RWPE2 (cell line): ENCODE measurements at places on chromosomes 6 and 20.
A peak's percentile ranks its signal among the peaks of the same experiment; 100 is the strongest.

- H3K36me3 ChIP-seq: no peaks in the 10 kb centered on the region
- no peak for DNase-seq
- H3K4me1 ChIP-seq: no peaks in the 10 kb centered on the region
Measured at GRCh38 chr6:34115403-34115795, 30.5 kb downstream of the GRM4 start.

DNA sequence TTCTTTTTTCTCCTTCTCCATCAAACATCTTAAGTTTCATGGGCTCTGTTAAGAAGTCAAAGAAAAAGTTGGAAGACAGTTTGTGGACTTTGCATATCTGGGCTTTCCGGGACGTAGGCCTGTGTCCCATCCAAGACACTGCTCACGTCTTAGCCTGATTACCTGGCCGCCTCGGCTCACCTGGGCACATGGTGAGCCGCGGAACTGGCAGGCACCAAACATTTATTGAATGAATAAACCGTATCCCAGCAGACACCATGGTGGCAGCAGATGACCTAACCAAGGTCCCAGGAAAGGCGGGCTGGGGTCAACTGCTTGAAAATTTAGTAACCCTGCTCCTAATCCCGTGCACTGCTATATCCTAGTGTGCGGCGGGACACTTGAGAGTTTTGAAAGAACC, 35.6 kb downstream of the GNAS start:
- H3K4me3 ChIP-seq: peak overlapping the region; percentile 77
- peak overlapping the region; percentile 87 for H3K27ac ChIP-seq
- no peaks in the 10 kb centered on the region for H3K27me3 ChIP-seq
- peaks cover 5% of the 10 kb centered on the region for H3K4me1 ChIP-seq
- H3K36me3 ChIP-seq: no peaks in the 10 kb centered on the region

DNA sequence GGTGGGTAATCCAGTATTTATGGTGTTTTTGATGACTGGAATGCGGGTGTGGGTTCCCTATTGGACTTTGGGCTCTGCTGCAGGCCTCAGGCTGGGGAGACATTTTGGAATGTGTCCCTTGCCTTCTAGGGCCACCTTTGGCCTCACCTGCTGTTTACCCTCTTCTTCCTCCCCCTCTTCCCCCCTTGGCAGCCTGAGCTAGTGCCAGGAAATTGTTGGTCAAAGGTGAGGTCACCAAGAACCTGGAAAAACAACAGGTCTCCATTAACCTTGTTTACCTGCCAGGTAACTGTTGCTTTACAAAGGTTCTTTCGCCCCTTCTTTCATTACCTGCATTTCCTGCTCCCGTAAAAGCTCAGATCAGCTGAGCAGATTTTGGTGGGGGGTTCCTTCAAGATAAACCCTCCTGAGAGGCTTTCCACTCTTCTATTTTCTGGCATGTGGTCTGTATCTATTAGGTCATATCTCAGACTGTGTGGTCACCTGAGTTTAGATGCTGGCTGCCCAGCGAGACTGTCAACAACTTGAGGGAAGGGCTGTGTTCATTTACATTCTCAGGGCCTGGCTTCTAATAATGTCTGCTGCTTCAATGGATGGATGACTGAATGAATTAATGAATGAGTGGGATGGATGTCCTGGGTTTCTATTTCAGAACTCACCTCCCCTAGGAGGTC, 34.7 kb downstream of the VEGFA start:
- no peaks in the 10 kb centered on the region for H3K36me3 ChIP-seq
- no peak for DNase-seq
- H3K27me3 ChIP-seq: no peaks in the 10 kb centered on the region
- no peak overlapping the region for H3K27ac ChIP-seq

DNA sequence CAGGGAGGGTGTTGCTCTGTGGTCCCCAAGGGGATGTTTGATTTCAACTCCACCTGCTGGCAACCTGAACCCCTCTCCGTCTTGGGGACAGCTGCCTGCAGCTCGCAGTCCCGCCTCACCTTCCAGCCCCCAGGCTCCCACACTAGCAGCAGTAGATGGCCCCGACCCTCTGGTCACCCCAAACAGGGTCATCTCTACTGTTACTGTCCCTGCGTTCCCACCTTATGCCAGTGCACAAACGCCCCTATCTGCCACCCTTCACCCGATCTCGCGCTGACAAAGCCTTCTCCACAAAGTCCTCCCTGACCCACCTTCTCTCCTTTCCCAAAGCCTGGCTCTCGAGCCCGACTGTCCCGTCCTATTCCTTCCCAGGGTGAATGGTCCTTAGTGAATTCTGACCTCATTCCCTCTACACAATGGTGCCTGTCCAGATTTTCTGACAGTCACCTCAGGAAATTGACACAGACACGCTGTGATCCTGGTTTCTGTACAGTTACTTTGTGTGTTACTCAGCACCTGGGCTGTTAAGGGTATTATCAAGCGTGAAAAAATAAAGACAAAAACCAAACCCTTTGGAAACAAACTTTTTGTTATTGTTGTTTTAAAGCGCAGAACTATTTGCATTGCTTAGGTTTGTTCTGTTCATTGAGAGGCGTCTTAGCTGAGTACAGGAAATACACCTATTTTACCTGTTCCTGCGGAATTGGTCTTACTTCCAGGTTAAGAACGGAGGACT, 728 bp downstream of the FUT9 start:
- H3K27ac ChIP-seq: no peak overlapping the region
- no peaks in the 10 kb centered on the region for H3K4me1 ChIP-seq
- H3K27me3 ChIP-seq: peaks cover 57% of the 10 kb centered on the region
- no peaks in the 10 kb centered on the region for H3K36me3 ChIP-seq
- H3K4me3 ChIP-seq: no peak overlapping the region

DNA sequence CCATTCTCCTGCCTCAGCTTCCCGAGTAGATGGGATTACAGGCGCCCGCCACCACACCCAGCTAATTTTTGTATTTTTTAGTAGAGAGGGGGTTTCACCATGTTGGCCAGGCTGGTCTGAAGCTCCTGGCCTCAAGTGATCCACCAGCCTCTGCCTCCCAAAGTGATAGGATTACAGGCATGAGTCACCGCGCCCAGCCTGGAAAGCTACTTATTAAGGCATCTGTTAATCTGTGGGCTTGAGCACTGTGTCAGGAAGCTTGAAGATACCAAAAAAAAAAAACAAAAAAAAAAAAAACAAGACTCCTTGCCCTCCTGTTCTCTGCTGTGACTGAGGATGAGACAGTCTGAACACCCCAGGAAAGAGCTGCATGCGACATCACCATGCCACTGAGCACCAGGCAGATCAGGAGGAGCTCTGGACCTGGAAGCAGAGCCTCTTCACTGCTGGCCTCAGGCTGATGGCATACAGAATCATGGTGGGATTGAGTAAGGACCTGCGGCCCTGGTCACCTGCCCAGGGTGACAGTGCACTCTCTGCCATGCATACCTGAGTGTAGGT, 166.5 kb upstream of the SNX9 start:
- H3K4me3 ChIP-seq: no peak overlapping the region
- no peak for DNase-seq
- no peaks in the 10 kb centered on the region for H3K4me1 ChIP-seq

DNA sequence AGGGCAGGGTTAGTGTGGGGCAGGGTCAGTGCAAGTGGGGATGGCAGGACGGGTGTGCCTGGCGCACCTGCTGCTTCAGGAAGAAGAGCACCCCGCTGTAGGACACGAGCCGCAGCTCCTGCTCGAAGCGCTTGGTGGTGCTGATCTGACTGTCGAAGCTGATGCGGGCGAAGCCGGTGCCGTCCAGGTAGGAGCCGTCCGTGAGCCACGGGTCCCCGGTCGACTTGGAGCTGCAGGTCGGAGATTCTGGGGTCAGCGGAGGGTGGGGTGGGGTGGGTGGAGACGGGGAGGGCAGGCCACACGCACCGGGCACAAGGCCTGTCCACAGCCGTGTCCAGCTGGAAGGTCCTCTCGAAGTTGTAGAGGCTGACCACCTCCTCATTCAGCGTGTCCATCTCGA, 10.2 kb downstream of the ADRM1 start:
- peaks cover 89% of the 10 kb centered on the region for H3K36me3 ChIP-seq
- no peaks in the 10 kb centered on the region for H3K4me1 ChIP-seq
- H3K27me3 ChIP-seq: no peaks in the 10 kb centered on the region
- H3K4me3 ChIP-seq: no peak overlapping the region
- no peak overlapping the region for H3K27ac ChIP-seq

GRCh38 chr6:126064748-126065401, 78.5 kb downstream of the TRMT11 start:
- no peaks in the 10 kb centered on the region for H3K27me3 ChIP-seq
- no peak overlapping the region for H3K27ac ChIP-seq
- no peak overlapping the region for H3K4me3 ChIP-seq
- no peak for DNase-seq

- no peak within 1 kb of the TSS for H3K4me3 ChIP-seq
- H3K4me1 ChIP-seq: no peaks in the 10 kb centered on the region
- no peak for DNase-seq
Measured at GRCh38 chr6:32666420-32667300, at the start of gene HLA-DQB1. Gene HLA-DQB1, minus strand, starts transcription at chr6:32666657. Its CDS starts 50 bp downstream, at chr6:32666607.

- no peak overlapping the region for H3K27ac ChIP-seq
- H3K27me3 ChIP-seq: no peaks in the 10 kb centered on the region
- H3K36me3 ChIP-seq: no peaks in the 10 kb centered on the region
Measured at GRCh38 chr6:46969206-46969605, 47.5 kb upstream of the ADGRF5 start.

GRCh38 chr6:39086711-39087110, 28.3 kb downstream of the SAYSD1 start:
- no peaks in the 10 kb centered on the region for H3K4me1 ChIP-seq
- H3K27ac ChIP-seq: no peak overlapping the region
- H3K27me3 ChIP-seq: peaks cover 35% of the 10 kb centered on the region
- H3K4me3 ChIP-seq: no peak overlapping the region
- DNase-seq: no peak

DNA sequence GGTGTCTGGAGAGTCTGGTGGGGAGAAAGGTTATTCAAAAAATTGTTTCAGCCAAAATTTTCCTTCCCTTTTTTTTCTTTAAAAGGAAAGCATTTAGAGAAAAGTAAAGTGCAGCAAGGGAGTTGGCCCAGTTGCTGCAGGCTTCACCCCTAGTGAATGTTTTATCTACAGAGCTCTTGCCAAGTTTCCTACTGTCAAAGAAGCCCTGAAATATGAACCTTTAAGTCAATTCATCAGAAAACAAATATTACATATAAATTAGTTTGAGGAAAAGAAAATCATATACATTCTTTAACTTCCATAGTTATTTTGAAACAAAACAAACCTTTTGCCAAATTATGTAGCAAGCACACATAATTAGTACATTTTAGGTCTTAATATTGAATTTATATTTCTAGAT, 25.0 kb upstream of the HMGCLL1 start:
- no peak for DNase-seq
- H3K27ac ChIP-seq: no peak overlapping the region
- no peaks in the 10 kb centered on the region for H3K36me3 ChIP-seq
- no peaks in the 10 kb centered on the region for H3K27me3 ChIP-seq
- H3K4me3 ChIP-seq: no peak overlapping the region

DNA sequence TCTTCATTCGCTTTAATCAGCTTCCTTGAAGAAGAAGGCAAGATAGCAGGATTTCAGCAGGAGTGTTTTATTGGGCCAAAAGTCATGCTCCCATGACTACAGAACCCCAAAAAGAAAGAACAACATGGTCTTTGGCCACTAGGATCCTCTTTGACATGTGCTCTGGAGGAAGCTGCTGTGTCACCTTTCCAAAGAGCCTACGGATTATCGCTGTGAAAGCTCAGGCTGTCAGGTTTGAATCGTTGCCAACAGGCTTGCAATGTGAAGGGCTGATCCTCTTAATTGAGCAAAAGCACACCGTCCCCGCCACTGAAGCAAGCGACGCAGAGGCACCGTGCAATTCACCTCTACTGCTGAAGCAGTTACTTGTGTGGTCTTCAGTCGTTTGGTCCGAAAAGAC, 29.0 kb downstream of the MYLIP start:
- DNase-seq: no peak
- H3K27ac ChIP-seq: no peak overlapping the region
- no peaks in the 10 kb centered on the region for H3K36me3 ChIP-seq
- no peaks in the 10 kb centered on the region for H3K4me1 ChIP-seq

DNA sequence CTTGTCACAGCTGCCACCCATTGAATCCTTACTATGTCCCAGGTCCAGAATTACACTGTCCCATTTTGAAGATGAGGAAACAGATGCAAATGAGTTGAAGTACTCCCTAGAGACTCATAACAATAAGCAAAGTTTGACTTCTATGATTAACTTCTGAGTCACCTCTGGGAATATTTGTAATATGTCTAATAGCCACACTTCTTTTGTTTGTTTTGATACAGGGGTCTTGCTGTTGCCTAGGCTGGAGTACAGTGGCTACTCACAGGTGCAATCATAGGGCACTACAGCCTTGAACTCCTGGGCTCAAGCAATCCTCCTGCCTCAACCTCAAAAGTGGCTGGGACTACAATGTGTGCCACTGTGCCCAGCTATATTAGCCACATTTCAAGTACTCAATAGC, 11.4 kb upstream of the SOX12 start:
- no peak overlapping the region for H3K4me3 ChIP-seq
- DNase-seq: no peak
- H3K27me3 ChIP-seq: no peaks in the 10 kb centered on the region
- peaks cover 19% of the 10 kb centered on the region for H3K4me1 ChIP-seq
- no peaks in the 10 kb centered on the region for H3K36me3 ChIP-seq

- no peaks in the 10 kb centered on the region for H3K4me1 ChIP-seq
- no peak overlapping the region for H3K27ac ChIP-seq
- H3K36me3 ChIP-seq: no peaks in the 10 kb centered on the region
- H3K4me3 ChIP-seq: no peak overlapping the region
- DNase-seq: no peak
Measured at GRCh38 chr20:6863798-6864201, 96.3 kb downstream of the BMP2 start.

- no peaks in the 10 kb centered on the region for H3K27me3 ChIP-seq
- no peak overlapping the region for H3K27ac ChIP-seq
- H3K4me3 ChIP-seq: no peak overlapping the region
- no peak for DNase-seq
- no peaks in the 10 kb centered on the region for H3K36me3 ChIP-seq
Measured at GRCh38 chr20:15708984-15709598, 864.2 kb downstream of the KIF16B start.

GRCh38 chr6:115592025-115592424, 468.7 kb downstream of the FRK start:
- H3K4me3 ChIP-seq: no peak overlapping the region
- H3K4me1 ChIP-seq: no peaks in the 10 kb centered on the region
- no peak overlapping the region for H3K27ac ChIP-seq
- no peaks in the 10 kb centered on the region for H3K36me3 ChIP-seq
- DNase-seq: no peak

GRCh38 chr20:8404912-8405635, 273.0 kb downstream of the PLCB1 start:
- H3K27me3 ChIP-seq: no peaks in the 10 kb centered on the region
- no peak overlapping the region for H3K4me3 ChIP-seq
- no peaks in the 10 kb centered on the region for H3K36me3 ChIP-seq
- no peak overlapping the region for H3K27ac ChIP-seq
- no peaks in the 10 kb centered on the region for H3K4me1 ChIP-seq

GRCh38 chr6:13865141-13865540, 50.8 kb upstream of the MCUR1 start:
- no peaks in the 10 kb centered on the region for H3K36me3 ChIP-seq
- DNase-seq: no peak
- no peak overlapping the region for H3K27ac ChIP-seq
- no peak overlapping the region for H3K4me3 ChIP-seq

- peak within 1 kb of the TSS; percentile 84 for H3K4me3 ChIP-seq
- peak; percentile 93 for DNase-seq
- peaks cover 12% of the 10 kb centered on the region for H3K4me1 ChIP-seq
- H3K36me3 ChIP-seq: peaks cover 44% of the 10 kb centered on the region
- H3K27ac ChIP-seq: peak within 1 kb of the TSS; percentile 89
Measured at GRCh38 chr6:31620586-31621319, at the start of gene PRRC2A. Gene PRRC2A, plus strand, starts transcription at chr6:31620715. Its CDS starts 2,075 bp downstream, at chr6:31622790.
